ENCODE measurements at places on chromosomes 16 and 17. TPM values are rescaled to one million over a fixed set of nuclear protein-coding genes. Genes with fewer than 3 reads are reported as not detected.

Gene SLC6A4
- not detected for polyA plus RNA-seq

DNA sequence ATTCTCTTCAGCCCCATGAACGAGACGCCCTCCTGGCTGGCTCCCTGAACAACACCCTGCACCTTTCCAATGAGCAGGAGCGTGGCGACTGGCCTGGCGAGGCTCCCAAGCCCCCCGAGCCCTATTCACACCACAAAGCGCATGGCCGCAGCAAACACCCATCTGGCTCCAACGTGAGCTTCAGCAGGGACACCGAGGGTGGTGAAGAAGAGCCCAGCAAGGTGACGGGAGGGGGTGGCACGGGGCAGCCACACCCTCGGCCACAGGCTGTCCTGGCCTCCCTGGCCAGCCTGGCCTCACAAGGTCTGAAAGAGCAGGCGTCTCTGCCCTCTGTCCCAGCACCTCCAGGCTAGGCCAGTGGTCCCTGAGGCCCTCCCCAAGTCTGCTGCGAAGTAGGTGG, 23.7 kb downstream of the CASKIN2 start:
- H3K36me3 ChIP-seq = peaks cover 65% of the 10 kb centered on the region
- DNase-seq = no peak
- no peaks in the 10 kb centered on the region for H3K27me3 ChIP-seq
- peaks cover 17% of the 10 kb centered on the region for H3K4me1 ChIP-seq
- no peak overlapping the region for H3K4me3 ChIP-seq
- no peak overlapping the region for H3K27ac ChIP-seq

GRCh38 chr16:22684574-22685458, 129.1 kb upstream of the HS3ST2 start:
- H3K4me1 ChIP-seq = no peaks in the 10 kb centered on the region
- H3K4me3 ChIP-seq = no peak overlapping the region
- H3K36me3 ChIP-seq = no peaks in the 10 kb centered on the region
- DNase-seq = no peak
- H3K27ac ChIP-seq = no peak overlapping the region
- peaks cover 6% of the 10 kb centered on the region for H3K27me3 ChIP-seq

Gene ACLY
- polyA plus RNA-seq = 45.1 TPM

- no peaks in the 10 kb centered on the region for H3K27me3 ChIP-seq
- H3K27ac ChIP-seq = no peak overlapping the region
- peaks cover 34% of the 10 kb centered on the region for H3K36me3 ChIP-seq
- no peak overlapping the region for H3K4me3 ChIP-seq
Measured at GRCh38 chr17:36506831-36507230, 20.4 kb downstream of the ZNHIT3 start.

DNA sequence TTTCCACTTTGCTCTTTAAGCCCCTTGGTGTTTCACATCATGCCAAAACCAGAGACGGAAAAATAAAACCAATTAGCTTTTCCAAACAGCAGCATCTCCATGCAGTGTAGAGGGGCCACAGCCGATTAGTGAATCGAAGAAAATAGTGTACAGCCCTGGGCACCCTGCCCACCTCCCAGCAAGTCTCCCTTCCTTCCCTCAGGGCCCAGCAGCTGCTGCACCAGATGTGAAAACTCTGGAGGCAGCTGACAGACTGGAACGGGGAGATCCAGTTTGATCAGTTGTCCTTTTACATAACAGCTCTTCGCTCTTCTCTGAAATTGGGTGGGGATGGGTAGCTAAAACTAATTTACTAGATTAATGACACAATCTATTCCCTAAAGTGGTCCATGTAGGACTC, 19.3 kb downstream of the TMEM11 start:
- H3K4me3 ChIP-seq = no peak overlapping the region
- peaks cover 38% of the 10 kb centered on the region for H3K36me3 ChIP-seq
- no peak for DNase-seq
- H3K27ac ChIP-seq = no peak overlapping the region
- no peaks in the 10 kb centered on the region for H3K27me3 ChIP-seq
- H3K4me1 ChIP-seq = peaks cover 12% of the 10 kb centered on the region

GRCh38 chr16:51418258-51418657, 267.2 kb upstream of the SALL1 start:
- no peak overlapping the region for H3K4me3 ChIP-seq
- H3K36me3 ChIP-seq = no peaks in the 10 kb centered on the region
- H3K27ac ChIP-seq = no peak overlapping the region
- no peaks in the 10 kb centered on the region for H3K4me1 ChIP-seq
- no peak for DNase-seq
- no peaks in the 10 kb centered on the region for H3K27me3 ChIP-seq

Gene TMEM220
- 0.33 TPM for polyA plus RNA-seq

DNA sequence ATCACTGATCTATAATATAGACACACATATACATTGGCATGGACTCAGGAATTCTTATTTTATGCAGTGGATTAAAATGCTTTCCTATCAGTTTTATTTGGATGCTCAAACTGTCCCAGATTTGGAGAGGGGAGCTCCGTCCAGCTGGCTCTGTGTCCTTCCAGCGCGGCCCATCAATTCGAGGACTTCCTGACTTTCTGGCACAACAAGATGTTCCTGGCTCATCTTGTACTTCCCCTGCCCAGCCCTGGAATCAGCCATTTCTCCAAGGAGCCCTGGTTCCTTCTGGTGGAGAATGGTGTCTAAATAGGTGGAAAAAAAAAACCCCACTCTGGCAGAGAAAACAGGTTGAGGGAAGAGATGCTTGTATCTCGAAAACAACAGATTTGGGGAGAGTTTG, 94.5 kb downstream of the CRISPLD2 start:
- no peak overlapping the region for H3K4me3 ChIP-seq
- DNase-seq = no peak
- H3K27ac ChIP-seq = no peak overlapping the region
- peaks cover 49% of the 10 kb centered on the region for H3K4me1 ChIP-seq

Gene EFCAB13
- 1.0 TPM for polyA plus RNA-seq

DNA sequence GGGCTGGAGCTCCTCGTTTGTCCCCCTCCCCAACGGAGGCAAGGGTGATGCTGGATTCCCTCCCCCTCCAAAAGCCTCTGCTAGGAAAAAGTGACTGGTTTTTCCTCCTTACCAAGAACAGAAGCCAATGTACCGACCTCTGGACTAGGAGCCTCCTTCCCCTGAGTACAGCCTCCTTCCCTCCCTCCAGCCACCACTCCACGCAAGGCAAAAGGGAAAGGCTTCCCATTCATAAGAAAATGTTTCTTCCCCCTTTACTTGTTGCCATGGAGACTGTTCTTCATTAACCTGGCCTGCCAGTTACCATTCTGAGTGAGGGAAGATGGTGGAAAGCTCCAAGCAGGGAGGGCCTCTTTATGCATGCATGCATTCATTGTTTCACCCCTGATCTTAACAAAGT, 4.3 kb upstream of the PIMREG start:
- H3K27me3 ChIP-seq = peaks cover 4% of the 10 kb centered on the region
- H3K4me1 ChIP-seq = peaks cover 20% of the 10 kb centered on the region
- H3K36me3 ChIP-seq = no peaks in the 10 kb centered on the region
- DNase-seq = no peak

Gene PLA2G10
- not detected for polyA plus RNA-seq

GRCh38 chr17:19447085-19447583, 36.1 kb downstream of the RNF112 start:
- H3K36me3 ChIP-seq = no peaks in the 10 kb centered on the region
- peaks cover 18% of the 10 kb centered on the region for H3K4me1 ChIP-seq
- peaks cover 3% of the 10 kb centered on the region for H3K27me3 ChIP-seq
- no peak overlapping the region for H3K4me3 ChIP-seq

DNA sequence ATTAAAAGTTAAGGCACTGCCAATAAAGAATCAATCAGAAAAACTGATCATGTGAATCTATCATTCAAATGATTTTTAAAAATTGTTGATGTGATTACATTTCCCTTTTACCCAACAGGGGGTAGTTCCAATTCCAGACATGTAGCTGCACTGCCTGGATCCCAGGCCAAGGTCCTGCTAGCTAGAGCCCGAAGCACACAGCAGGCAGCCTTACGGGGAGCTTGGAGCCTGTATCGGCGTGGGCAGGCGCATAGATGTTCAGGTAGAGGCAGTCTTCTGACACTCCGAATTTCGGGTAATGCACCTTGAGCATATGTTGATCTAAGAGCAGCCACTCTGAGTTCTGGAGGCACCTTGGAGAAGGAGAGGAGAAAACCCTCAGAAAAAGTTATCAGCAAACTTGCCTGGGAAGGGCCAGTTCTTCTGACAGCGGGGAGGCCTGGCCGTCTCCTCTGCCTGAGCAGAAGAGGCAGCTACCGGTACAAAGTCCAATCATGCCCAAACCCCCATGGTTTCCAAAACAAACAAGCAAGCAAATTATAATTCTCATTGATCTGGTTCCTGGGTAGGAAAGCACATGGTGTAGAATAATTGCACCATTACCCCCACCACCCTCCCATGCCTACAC, 3.6 kb downstream of the CES5A start:
- H3K27me3 ChIP-seq = no peaks in the 10 kb centered on the region
- no peaks in the 10 kb centered on the region for H3K36me3 ChIP-seq
- H3K27ac ChIP-seq = no peak overlapping the region

DNA sequence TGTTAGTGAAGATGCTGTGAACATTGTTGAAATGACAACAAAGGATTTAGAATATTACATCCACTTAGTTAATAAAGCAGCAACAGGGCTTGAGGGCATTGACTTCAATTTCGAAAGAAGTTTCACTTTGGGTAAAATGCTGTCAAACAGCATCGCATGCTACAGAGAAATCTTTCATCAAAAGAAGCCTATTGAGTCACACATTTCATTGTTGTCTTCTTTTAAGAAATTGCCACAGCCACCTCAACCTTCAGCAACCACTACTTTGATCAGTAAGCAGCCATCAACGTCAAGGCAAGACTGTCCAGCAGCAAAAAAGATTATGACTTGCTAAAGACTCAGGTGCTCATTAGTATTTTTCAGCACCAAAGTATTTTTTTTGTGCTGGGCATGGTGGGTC, 13.2 kb upstream of the MAP2K6 start:
- H3K4me3 ChIP-seq = no peak overlapping the region
- H3K27me3 ChIP-seq = peaks cover 2% of the 10 kb centered on the region
- no peak overlapping the region for H3K27ac ChIP-seq
- no peaks in the 10 kb centered on the region for H3K36me3 ChIP-seq
- DNase-seq = no peak

Gene HS3ST2
- polyA plus RNA-seq = not detected

Gene CD300E
- 152 TPM for polyA plus RNA-seq

GRCh38 chr17:19551165-19551564, 17.5 kb downstream of the SLC47A1 start:
- H3K27ac ChIP-seq = no peak overlapping the region
- H3K4me1 ChIP-seq = peaks cover 9% of the 10 kb centered on the region
- H3K36me3 ChIP-seq = no peaks in the 10 kb centered on the region

DNA sequence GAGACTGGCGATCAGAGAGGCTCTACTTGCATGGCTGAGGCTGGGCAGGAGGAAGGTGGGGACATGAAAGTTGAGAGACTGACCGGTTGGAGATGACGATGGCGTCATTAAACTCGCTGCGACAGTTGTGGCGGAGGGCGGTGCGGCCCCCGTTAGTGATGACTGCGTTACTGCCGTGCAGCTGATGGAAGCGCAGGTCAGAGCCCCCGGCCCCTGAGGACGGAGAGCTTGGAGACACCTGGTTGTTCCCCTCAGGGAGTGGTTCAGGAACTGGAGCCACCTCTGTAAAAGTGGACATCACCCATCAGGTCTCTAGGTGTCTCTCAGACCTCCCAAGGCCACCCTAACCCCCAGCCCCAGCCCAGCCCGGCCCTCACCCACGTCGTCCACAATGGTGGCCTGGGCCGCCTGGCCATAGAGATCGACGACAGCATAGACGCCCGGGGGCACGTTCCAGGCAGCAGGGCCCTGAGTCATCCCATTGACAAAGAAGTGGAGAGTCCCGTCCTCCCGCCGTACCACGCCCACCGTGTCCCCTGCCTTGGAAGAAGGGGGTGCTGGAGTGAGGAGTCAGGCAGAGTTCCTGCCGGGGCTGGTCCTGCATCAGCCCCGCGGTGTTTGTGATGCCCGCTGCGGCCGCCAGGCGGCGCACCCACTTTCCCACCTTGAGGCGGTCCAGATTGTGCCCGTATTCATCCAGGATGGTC, 5.3 kb downstream of the NEURL4 start:
- peak; percentile 52 for DNase-seq
- H3K27me3 ChIP-seq = no peaks in the 10 kb centered on the region
- peaks cover 12% of the 10 kb centered on the region for H3K4me1 ChIP-seq
- H3K36me3 ChIP-seq = peaks cover 62% of the 10 kb centered on the region

GRCh38 chr16:7637446-7637845, 304.8 kb downstream of the RBFOX1 start:
- H3K4me1 ChIP-seq = no peaks in the 10 kb centered on the region
- no peak for DNase-seq
- no peak overlapping the region for H3K4me3 ChIP-seq
- no peaks in the 10 kb centered on the region for H3K27me3 ChIP-seq

Gene ABCC11
- not detected for polyA plus RNA-seq

GRCh38 chr17:74682028-74682427, 30.7 kb downstream of the CD300LF start:
- H3K36me3 ChIP-seq = no peaks in the 10 kb centered on the region
- H3K4me3 ChIP-seq = no peak overlapping the region
- peak overlapping the region; percentile 21 for H3K27ac ChIP-seq
- peaks cover 88% of the 10 kb centered on the region for H3K4me1 ChIP-seq
- H3K27me3 ChIP-seq = no peaks in the 10 kb centered on the region

DNA sequence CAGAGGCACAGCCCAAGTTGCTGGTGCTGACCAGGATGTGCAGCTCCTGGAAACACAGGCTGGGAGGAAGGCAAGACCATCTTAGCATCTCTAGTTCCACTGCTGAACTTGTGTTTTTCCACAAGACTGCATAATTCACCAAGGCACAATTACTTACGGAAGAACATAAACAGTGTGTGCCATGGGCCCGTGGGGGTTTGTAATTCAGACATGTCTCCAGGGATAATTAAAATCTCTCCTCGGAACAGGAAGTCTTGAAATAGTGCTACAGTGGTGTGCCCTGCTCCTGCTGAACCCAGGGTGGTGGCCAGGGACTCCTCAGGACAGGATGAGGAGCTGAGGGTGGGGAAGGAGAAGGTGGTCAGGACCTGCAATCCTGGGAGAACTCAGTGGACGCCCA, 188.2 kb downstream of the CCT6B start:
- no peak for DNase-seq
- H3K4me3 ChIP-seq = no peak overlapping the region
- H3K27ac ChIP-seq = no peak overlapping the region
- no peaks in the 10 kb centered on the region for H3K36me3 ChIP-seq

GRCh38 chr17:2055292-2056205, 646 bp downstream of the HIC1 start:
- peaks cover 56% of the 10 kb centered on the region for H3K27me3 ChIP-seq
- H3K27ac ChIP-seq = no peak overlapping the region
- peaks cover 86% of the 10 kb centered on the region for H3K4me1 ChIP-seq
- H3K36me3 ChIP-seq = no peaks in the 10 kb centered on the region
- H3K4me3 ChIP-seq = peak overlapping the region; percentile 24
- no peak for DNase-seq
